Stimulated activated CD8-positive, alpha-beta memory T cell treated with anti-CD3 and anti-CD28 coated beads, Interleukin-7, amount 100 ng/mL, for 4 hours (primary cell): ENCODE measurements at places on chromosomes 6 and 20.

DNA sequence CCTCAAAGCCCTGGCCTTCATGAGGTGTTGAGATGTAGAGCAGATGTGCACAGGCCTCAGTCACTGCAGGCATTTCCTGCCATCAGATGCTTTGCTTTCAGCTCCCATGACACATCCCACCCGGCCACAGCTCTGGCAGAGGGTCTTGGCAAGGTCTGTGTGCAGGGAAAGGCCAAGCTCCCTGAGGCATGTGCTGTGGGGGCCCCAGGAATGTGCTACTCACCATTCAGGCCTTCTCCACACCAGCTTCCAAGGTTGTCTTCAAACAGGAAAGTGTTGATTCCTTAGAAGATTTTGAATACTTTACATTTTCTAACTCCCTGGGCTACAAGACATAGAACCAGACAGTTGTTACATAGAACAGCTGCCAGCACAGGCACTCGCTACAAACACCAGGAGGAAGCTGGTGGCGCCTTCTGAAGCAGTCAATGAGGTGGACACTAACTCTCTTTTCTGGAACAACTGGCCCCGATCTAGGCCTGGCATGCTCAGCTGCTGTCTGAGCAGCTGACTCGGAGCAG is 27.8 kb downstream of the CASS4 start:
- DNase-seq, result no peak

DNA sequence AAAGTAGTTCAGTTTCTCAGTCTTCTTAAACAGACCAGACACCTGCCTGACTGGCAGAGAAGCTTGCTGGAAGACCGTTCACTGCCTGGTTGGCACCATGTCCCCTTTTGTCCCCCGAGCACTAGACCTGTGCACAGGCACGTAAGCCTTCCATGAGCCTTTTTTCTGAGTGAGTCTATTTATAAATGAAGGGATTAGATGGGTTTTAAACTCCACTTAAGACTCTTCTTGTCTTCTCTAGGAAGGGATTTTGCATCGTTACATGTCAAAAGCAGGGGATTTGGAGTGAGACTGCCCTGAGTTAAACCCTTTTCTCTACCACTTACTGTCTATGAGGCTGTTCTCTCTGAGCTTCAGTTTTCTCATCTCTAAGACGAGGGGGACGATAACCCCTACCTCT is 37.6 kb downstream of the STK35 start:
- DNase-seq, result no peak

GRCh38 chr6:12760226-12760625 is 43.7 kb downstream of the PHACTR1 start:
- DNase-seq, result no peak

DNA sequence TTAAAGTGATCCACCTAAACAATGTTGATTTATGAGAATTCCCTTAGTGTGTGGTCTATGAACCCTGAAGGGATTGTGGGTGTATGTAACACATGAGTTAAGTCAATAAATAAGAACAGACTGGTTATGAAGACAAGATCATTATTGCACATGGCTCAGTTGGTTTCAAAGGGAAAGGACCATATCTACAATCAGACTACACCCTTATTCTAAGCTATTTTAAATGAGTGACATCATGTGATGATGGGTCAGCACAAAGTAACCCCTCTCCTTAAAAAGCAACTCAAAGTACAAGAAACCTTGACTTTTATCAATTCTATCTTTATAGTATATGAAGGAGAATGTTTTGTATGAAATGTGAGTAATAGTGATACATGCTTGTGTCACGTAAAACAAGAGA is 15.3 kb upstream of the ZSCAN23 start:
- DNase-seq, result no peak

- no peak for DNase-seq
These were observed 57.4 kb upstream of the SLCO4A1 start for GRCh38 chr20:62584671-62585460.

- DNase-seq, result no peak
These were observed 63.2 kb upstream of the TIAM2 start for GRCh38 chr6:154931711-154932424.

GRCh38 chr6:47967843-47968242 is 143.2 kb downstream of the PTCHD4 start:
- no peak for DNase-seq

DNA sequence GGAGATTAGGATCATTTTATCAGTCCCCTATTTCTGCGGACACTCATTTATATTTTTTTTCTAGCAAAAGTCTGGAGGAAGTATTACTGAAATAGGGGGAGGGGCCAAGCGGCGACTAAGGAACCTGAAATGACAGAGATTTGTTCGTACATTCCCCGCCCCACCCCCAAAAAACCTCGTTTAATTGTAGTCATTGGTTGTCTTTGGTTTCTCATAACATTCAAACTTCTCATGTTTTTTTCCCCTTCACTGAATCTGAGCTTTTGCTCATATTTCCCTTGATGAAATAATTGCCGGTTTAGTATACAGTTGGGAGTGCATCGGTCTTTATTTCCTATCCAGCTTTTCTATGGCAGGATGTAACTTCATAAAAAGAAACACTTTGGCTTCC is 768 bp upstream of the FYN start:
- DNase-seq, result peak; percentile 47

DNA sequence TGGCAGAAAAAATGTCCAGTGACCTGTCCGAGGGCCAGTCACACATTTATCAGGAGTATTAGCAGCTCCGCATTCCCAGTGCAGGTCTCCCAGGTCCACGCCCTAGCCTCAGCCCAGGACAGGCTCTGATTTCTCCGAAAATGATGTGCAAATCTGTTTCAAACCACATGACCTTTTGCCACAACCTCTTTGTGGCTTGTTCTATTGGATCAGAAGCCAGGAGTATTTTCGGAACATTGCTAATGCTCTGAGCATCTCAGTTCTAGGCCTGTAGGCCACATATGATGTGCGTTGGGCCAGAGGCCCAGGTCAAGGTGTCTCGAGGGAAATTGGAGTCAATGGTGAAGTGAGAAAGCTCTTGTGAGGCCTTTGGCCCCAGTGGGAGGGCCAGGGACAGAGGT is 40.4 kb downstream of the SNX5 start:
- DNase-seq, result no peak

GRCh38 chr6:131460614-131461000 is 112.4 kb upstream of the ARG1 start:
- no peak for DNase-seq

DNA sequence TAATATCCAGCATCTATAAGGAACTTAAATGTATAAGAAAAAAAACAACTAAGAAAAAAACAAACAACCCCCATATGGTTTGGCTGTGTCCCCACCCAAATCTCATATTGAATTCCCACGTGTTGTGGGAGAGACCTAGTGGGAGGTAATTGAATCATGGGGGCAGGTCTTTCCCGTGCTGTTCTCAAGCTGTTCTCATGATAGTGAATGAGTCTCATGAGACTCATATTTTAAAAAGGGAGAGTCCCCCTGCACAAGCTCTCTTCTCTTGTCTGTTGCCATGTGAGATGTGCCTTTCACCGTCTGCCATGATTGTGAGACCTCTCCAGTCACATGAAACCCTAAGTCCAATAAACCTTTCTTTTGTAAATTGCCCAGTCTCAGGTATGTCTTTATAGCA is 105.7 kb upstream of the GJE1 start:
- DNase-seq, result no peak

- no peak for DNase-seq
These were observed 15.2 kb downstream of the DSE start for GRCh38 chr6:116385921-116386320.

DNA sequence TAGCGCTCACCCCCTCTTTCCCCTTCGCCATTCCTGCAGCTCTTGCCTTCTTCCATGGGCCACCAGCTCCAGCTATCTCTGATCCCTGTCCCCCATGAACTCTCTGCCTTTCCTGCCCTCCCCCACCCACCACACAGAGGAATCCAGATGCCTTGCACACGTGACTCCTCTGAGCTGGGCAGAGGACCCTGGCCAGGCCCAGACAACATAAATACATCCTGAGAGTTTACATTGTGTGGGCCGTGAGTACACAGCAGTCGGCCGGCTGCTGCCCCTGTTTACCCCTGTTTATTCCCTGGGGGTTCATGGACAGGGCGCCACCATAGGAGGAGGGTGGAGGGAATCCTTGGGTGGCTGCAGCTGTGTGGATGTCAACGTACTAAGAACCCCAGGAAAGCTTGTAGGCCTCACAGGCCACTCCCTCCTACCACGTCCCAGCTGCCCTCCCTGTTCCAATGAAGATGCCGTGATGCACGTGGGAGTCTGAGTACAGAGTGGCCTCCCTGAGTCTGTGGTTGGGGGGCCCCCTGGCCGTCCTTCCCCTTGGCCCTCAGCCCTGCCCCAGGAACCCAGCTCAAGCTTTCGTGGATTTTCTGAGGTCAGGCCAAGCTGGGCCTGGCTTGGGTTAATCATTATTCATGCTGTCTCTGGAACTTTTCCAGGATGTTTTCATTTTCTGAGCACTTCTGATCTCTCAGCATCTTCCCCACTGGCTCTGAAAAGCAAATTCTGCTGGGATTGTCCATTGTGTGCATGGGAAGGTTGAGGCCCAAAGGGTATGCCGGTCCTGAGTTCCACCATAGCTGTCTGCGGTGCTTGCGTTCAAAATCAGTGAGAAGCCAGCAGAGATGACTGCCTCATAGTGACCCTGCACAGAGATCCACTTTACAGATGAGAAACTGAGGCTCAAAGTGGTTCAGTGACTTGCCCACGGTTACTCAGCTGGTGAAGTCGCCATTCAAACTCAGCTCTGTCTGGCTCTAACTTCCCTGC is 136.3 kb downstream of the MRPL14 start:
- DNase-seq, result no peak

DNA sequence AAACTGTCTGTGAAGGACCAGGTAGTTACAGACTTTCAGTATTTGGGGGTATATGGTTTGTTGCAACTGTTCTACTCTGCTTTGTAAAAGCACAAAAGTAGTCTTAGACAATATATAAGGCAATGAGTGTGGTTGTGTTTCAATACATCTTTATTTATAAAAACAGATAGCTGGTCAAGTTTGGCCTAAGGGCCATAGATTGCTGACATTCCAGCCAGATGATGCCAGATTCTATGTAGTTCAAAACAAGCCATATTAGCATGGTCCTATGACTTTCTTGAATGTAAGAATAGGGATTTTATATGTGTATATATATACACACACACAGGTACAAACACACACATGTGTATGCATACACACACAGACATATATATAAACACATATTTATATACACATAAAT is 201.8 kb downstream of the GRIK2 start:
- DNase-seq, result no peak

DNA sequence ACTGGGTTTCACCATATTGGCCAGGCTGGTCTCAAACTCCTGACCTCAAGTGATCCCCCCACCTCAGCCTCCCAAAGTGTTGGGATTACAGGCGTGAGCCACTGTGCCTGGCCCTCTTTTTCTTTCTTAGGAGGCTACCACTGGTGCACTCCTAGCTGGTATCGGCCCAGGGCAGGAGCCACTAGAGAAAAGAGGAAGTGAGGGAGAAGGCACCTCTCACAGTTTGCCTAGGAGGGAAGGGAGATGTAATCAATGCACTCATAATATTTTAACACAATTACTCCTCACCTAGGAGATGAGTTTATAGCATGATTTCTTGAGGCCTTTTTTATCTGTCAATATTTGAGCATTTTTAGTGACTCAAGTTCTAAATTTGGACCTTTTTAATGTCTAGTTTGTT is 189.0 kb upstream of the SOX4 start:
- no peak for DNase-seq

DNA sequence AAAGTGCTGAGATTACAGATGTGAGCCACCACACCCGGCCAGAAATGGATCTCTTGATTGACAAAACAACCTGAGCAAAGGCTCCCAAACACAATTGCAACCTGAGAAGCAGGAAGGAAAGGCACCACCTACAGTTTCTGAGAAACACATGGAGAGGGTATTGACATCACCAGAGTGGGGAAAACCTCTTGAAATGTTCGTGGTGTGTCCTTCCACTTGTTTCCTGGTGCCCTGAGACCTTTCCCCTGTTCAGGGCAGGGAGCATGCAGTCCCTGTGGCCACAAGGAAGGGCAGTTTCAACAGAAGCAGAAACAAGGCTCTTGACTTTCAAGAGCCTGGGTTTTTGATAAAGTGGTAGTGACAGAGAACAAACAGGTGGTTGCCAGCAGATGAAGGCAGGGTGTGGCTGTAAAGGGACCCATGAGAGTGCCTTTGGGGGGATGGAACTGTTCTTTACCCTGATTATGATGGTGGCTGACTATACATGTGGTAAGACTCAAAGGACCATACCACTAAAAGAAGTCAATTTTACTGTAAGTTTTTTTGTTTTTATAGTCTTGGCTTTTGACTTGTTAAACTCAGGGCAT is 3.2 kb upstream of the BPIFA1 start:
- DNase-seq, result no peak

DNA sequence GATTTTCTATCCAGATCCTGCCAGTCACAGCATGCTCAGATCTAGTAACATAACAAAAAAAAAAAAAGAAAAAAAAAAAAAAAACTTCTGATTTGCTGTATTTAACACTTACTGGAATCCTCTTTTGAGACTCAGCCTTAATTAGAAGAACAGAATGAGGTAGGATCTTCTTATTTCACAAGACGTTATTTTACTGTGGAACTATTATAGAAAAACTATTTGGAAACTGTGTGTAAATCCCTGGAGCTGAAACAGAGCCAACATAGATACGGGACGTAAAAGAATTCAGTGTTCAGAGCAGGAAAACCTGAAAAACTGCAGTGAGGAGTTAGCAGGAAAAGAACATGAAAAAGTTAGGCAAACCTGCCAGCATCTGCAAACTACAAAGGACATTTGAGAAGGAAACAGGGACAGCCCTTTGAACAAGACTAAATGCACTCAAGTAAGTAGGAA is 3.4 kb upstream of the ZNF217 start:
- no peak for DNase-seq

DNA sequence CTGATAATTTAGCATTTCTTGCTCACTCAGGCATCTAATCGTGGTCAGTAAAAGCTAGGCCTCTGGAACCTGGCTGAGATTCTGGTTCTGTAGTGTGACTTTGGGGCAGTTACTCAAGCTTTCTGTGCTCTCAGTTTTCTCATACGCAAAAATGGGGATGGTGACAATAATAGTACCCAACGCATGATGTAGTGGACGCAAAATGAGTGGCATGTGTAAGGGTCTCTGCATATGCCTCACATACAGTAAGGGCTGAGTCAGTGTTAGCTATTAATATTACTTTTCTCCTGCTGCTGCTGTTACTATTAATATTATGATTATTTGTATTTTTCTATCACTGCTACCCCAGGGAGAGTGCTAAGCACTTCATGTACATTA is 686 bp downstream of the GINS1 start:
- DNase-seq, result no peak

DNA sequence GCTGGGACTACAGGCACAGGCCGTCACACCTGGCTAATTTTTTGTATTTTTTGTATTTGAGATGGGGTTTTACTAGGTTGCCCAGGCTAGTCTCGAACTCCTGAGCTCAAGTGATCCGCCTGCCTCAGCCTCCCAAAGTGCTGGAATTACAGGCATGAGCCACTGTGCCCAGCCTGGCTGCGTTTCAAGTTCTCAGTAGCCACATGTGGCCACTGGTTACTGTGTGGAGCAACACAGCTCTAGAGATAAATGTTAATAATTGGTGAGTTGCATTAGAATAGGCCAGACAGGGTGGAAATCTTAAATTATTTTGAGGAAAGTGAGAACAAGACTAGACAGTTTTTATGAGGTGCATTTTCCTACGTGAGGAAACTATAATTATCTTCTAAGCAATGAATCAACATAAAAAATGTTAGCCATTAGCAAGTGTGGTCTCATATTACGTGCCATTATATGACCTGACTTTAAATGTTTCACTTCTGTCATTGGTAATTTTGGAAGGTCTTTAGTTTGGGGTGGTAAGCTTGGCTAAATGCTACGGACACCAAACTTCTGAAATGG is 129.6 kb downstream of the PLEKHG1 start:
- DNase-seq, result no peak
